ENCODE measurements at places on chromosomes 13 and 19.

DNA sequence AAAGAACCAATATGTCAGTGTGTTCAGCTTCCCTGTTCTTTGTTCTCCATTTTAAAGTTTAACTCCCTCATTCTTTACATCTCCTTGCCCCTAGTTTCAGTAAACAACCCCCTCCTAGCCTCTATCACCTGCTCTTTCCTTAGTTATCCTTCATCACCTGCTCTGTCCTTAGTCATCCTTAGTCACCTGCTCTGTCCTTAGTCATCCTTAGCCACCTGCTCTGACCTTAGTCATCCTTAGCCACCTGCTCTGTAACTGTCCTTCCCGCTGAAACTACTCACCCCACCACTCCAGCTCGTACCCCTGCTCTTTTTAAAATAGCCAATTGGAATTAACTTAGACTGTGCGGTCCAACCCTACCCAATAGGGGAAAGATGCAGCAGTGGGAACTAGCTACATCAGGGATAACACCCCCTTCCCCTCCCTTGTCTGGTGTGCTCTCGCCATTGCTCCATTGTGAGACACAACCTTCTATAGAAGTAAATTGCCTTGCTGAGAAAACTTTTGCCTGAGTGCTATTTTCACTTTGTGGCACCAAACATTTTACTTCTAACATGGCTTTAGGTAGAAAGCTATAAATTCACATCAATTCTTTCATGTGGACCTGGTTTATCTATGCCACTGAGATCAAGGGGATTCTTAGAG, 16.2 kb downstream of the EDNRB start:
- no peak for DNase-seq

GRCh38 chr19:38263689-38264485, 486 bp upstream of the SPINT2 start:
- peak; percentile 72 for DNase-seq

DNA sequence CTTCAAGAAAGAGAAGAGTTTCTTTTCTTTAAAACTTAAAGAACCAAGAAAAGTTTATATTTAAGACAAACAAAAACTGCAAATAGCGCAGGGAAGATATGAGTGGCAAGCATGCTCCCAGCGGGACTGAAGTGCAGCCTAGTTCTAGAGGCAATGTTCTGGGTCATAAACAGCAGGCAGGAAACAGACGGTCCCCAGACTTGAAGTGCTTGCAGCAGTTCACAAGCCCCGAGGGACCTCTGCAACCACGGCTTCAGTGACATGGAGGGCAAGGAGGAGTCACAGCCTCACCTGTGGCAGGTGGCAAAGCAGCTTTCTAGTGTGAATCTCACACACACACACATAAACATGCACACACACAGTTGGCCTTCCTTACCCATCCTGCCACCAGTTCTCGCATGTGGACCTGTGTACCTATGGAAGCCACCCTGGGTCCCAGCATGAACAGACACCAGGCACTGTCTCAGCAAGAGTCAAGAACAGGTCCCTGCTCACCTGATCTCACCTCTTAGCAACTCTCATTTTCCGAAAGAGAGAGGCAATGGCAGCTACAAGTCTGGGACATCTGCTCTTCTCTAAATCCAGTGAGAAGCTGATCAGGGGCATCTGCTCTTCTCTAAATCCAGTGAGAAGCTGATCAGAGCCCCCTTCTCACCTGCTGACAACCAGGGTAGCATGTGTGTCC, 162.0 kb downstream of the EFNB2 start:
- DNase-seq, result no peak

- DNase-seq, result no peak
These were observed 60.4 kb downstream of the WDFY2 start for GRCh38 chr13:51644654-51645053.

DNA sequence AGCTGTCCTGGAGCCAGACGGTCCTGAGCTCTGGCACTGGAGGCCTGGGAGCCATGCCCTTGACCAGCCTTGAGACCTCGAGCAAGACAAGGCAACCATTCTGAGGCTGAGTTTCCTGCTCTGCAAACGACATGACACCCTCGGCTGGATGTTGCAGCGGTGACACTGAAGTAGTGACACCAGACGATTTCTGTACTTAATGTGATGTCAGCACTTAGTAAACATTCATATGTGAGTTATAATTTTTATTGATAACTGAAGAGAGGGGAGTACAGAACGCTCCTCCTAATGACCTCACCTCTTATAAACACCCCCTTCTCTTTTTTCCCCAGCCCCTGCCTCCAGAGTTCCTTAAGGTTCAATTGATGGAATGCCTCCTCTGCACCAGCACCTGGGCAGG, 5.8 kb downstream of the NDUFA3 start:
- DNase-seq, result no peak

- DNase-seq, result no peak
These were observed 81.2 kb downstream of the TM9SF2 start for GRCh38 chr13:99582511-99582910.
